ENCODE measurements at places on chromosomes 5 and 9.

GRCh38 chr5:34415559-34416198 is 240.4 kb upstream of the RAI14 start:
- H3K4me1 ChIP-seq: peaks cover 6% of the 10 kb centered on the region
- H3K36me3 ChIP-seq: no peaks in the 10 kb centered on the region
- peaks cover 9% of the 10 kb centered on the region for H3K27me3 ChIP-seq
- no peak for DNase-seq

DNA sequence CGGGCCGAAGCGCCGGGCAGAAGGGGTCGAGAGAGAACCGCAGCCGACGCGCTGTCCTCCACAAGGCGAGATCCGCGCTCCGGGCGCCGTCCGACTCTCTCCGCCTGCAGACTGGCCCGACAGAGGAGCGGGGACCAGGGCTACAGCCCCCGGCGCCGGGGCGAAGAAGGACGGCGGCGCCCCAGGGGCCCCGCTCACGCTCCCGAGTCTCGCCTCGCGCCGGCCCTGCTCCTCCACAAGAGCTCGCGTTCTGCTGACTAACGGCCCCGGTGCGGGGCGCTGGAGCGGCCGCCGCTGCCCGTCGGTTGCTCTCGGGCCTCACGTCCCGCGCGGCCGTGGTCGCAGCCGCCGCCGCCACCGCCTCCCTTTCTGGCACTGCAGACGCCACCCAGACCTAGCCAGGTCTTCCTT is 338 bp downstream of the ABHD17B start:
- peaks cover 11% of the 10 kb centered on the region for H3K36me3 ChIP-seq
- H3K4me3 ChIP-seq: peak overlapping the region; percentile 99
- H3K27me3 ChIP-seq: no peaks in the 10 kb centered on the region
- peak overlapping the region; percentile 96 for H3K27ac ChIP-seq
- DNase-seq: no peak

DNA sequence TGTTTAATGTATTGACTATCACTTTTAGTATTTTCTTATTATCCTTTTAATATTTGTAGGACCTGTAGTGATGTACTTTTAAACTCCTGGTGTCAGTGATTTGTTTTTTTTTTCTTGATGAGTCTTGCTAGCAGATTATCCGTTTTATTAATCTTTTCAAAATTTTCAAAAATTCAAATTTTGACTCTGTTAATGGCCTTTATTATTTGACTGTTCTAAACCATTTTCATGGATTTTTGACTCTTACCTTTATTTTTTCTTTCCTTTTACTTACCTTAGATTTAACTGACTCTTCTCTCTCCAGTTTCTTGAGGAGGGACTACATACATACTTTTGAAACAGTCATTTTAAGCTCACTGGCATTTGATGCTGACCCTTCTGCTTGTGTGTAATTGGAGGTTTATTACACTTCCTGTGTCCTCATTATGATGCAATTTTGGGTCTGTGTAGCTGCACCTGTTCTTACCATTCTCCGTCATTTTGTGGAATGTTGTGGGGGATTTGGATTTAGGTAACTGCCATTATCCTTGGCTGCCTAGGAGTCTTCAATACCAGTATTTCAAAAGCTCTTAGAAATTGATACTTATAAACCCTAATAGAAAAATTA is 32.0 kb upstream of the EXOC3 start:
- H3K4me1 ChIP-seq: peaks cover 14% of the 10 kb centered on the region
- no peaks in the 10 kb centered on the region for H3K27me3 ChIP-seq
- no peak overlapping the region for H3K27ac ChIP-seq

DNA sequence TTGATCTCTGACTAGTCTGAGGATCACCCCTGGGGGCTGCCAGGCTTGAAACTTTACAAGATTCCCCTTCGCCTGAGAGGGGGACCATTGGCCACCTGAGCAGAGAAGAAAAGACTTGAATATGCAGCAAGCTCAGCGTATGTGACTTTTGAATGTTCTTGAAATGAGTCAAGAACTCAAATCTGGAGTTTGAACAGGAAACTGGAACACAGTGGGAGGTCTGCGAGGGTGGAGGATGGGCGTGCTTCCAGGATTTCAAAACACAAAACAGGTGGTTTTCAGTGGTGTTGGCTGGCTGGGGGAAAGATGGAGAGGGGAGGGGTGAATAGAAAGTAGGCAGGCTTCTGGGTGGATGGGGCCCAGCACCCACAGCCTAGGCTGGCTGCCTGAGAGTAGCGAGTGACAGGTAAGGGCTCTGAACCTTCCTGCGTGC is 40.6 kb downstream of the TMEM174 start:
- peak overlapping the region; percentile 10 for H3K27ac ChIP-seq
- peaks cover 6% of the 10 kb centered on the region for H3K4me1 ChIP-seq
- no peak for DNase-seq
- peaks cover 59% of the 10 kb centered on the region for H3K27me3 ChIP-seq

DNA sequence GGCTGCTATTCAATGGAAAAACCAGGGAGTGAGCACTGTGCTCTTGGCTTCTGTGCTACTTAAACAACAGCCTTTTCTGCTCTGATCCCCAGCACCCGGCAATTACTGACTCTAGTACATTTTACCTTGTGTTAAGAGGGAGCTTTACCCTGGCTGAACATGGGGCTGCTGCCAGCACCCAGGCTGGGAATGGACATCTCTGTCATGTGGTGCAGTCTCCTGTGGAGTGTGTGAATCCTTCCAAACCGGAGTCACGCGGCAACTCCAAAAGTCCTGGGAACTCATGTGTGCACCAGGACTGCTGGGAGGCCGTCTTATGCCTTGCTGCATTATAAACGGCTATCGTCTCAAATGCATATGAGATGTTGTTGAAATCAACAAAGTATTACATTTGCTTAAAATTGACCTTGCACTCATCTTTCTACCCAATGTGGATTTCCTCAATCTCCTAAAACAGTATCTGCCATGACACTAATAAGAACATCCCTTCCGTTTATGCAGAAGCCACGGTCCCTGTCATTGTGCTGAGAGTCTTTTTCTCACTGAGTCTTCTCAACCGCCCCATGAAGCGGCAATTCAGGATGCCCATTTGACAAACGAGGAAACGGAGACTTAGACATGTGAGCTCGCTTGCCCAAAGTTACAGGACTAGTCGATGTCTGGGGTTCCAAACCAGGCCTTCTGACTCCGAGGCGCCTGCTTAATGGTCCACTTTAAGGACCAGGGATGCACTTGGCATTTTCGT is 884 bp upstream of the GSN start:
- peaks cover 50% of the 10 kb centered on the region for H3K27me3 ChIP-seq
- peaks cover 20% of the 10 kb centered on the region for H3K4me1 ChIP-seq
- DNase-seq: no peak
- H3K4me3 ChIP-seq: peak overlapping the region; percentile 79

- H3K4me3 ChIP-seq: no peak overlapping the region
- H3K36me3 ChIP-seq: no peaks in the 10 kb centered on the region
Measured at GRCh38 chr5:154465169-154465568, 12.9 kb downstream of the HAND1 start.

DNA sequence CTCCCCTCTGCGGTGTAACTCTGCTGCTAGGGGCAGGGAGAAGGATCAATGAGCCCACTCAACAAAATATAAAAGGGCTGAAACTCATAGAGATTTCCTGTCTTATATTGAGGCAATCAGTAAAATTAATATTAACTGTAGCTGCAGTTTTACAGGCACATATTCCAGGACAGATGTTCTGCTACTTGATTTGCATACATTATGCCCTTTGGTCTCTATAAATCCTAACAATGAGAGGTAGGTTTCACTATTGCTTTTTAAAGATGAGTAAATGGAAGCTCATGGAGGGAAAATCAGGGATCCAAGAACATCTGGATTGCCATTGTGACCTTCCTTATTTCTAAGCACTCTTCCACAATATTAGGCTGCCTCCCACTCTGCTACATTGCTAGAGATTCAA is 23.5 kb upstream of the TRIM32 start:
- no peak overlapping the region for H3K27ac ChIP-seq
- H3K4me3 ChIP-seq: no peak overlapping the region
- no peak for DNase-seq

DNA sequence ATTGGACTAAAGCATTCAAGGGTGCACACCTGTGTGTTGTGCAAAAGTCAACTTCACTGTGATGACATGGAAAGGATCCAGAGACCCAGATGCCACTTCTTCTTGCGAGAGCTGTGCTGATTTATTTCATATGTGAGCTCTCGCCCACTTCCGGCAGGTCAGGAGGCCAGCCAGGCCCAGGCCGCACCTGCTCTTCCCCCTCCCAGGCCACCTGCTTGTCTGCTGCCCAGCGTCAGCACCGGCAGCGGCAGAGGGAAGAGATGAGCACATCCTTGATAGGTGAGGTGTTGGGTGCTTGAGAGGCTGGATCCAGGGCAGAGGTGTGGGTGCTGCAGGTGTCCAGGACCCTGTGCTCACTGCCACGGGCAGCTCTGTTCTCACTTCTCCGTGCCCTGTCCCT is 242.9 kb downstream of the FANCC start:
- H3K4me3 ChIP-seq: no peak overlapping the region
- no peak overlapping the region for H3K27ac ChIP-seq
- no peaks in the 10 kb centered on the region for H3K36me3 ChIP-seq
- H3K4me1 ChIP-seq: no peaks in the 10 kb centered on the region

- H3K27ac ChIP-seq: no peak overlapping the region
- no peaks in the 10 kb centered on the region for H3K4me1 ChIP-seq
- no peak for DNase-seq
- H3K27me3 ChIP-seq: peaks cover 33% of the 10 kb centered on the region
- no peak overlapping the region for H3K4me3 ChIP-seq
Measured at GRCh38 chr9:90808890-90809685, 7.5 kb downstream of the SYK start.

DNA sequence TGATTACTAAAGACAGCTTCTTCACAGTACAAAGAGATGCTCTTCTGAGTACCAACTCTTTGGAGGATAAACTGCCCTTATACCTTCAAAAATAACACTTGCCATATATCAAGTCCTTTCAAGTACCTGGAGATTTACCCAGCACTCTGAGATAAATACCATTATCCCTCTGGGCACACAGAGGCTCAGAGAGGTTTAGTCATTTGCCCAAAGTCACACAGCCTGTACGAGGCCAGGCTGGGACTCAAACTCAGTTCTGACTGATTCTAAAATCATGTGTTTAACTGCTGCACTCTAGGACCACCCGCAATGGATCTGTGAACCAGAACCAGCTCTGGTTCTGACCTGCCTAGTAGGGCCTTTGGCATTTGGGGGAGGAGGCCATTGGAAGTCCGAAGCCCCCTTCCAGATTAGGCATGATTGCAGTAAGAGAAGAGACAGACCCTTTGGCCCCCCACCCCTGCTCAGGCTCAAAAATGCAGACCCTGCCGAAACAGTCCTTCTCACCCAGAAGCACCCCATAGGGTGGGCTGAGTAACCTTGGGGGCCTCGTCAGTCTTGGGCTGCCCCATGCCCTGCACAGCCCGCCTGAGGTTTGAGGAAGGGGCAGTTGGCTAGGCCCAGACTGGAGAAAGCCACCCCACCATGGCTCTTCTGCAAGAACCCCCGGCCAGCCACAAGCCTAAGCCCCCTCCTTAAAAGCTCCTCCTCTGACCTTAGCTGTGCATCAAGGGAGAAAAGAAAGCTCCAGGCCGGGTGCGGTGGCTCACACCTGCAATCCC is 32.8 kb upstream of the IL17B start:
- H3K27ac ChIP-seq: no peak overlapping the region
- no peaks in the 10 kb centered on the region for H3K4me1 ChIP-seq
- no peak for DNase-seq
- no peak overlapping the region for H3K4me3 ChIP-seq

DNA sequence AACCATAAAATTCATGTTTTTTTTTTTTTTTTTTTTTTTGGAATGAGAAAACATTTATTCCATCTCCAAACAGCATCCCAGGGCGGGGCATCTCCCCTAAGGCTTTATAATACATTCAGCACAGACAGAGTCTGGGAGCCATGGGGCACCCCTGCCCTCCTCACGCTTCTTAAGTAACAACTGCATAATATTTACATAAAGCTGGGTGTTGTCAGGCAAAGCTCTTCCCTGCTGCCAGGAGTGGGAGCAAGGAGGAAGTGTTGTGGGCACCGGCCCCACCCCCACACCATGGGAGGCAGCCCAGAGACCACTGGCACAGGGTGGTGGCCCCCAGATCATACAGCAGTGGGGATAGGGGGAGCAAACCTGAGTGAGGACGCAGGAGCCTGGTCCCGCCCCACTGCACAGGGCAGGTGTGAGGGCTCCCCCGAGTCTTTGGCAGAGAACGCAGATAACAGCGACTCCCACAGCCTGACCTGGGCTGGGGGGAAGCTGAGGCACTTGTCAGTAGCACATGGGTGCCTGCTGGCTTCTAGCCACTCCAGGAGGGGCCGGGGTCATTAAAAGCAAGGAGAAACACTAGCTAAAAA is 86.1 kb upstream of the CEP78 start:
- no peaks in the 10 kb centered on the region for H3K4me1 ChIP-seq
- H3K36me3 ChIP-seq: peaks cover 1% of the 10 kb centered on the region
- H3K27ac ChIP-seq: no peak overlapping the region
- no peak overlapping the region for H3K4me3 ChIP-seq
- H3K27me3 ChIP-seq: no peaks in the 10 kb centered on the region

GRCh38 chr5:141777711-141778110 is 95.7 kb upstream of the ARAP3 start:
- no peaks in the 10 kb centered on the region for H3K36me3 ChIP-seq
- H3K4me3 ChIP-seq: no peak overlapping the region
- DNase-seq: no peak
- H3K27ac ChIP-seq: no peak overlapping the region

GRCh38 chr9:104351726-104352125 is 152.3 kb upstream of the OR13F1 start:
- H3K36me3 ChIP-seq: no peaks in the 10 kb centered on the region
- no peak overlapping the region for H3K4me3 ChIP-seq
- H3K27me3 ChIP-seq: no peaks in the 10 kb centered on the region
- no peak for DNase-seq
- no peak overlapping the region for H3K27ac ChIP-seq

GRCh38 chr5:18074961-18075360 is 440.7 kb downstream of the TAF11L14 start:
- no peaks in the 10 kb centered on the region for H3K36me3 ChIP-seq
- no peak overlapping the region for H3K27ac ChIP-seq
- H3K4me3 ChIP-seq: no peak overlapping the region
- no peaks in the 10 kb centered on the region for H3K27me3 ChIP-seq
- no peak for DNase-seq

GRCh38 chr9:136179761-136180160 is 25.2 kb downstream of the LHX3 start:
- H3K36me3 ChIP-seq: no peaks in the 10 kb centered on the region
- no peak overlapping the region for H3K4me3 ChIP-seq
- no peak for DNase-seq

DNA sequence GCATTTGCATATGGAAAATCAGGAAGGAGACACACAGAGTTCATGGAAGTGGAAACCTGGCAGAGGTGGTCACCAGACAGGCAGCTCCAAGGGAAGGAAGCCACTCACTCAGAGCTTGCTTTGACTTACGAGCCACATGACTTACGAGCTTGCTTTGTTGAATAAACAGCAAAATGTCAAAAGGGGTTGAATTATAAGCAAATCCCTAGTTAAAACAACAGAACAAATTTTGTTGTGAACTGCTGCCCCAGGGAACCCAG is 164.3 kb downstream of the SYK start:
- DNase-seq: no peak
- no peak overlapping the region for H3K4me3 ChIP-seq
- no peaks in the 10 kb centered on the region for H3K36me3 ChIP-seq
- H3K4me1 ChIP-seq: peaks cover 46% of the 10 kb centered on the region
- H3K27me3 ChIP-seq: peaks cover 9% of the 10 kb centered on the region
- no peak overlapping the region for H3K27ac ChIP-seq

- no peak overlapping the region for H3K27ac ChIP-seq
- peaks cover 9% of the 10 kb centered on the region for H3K27me3 ChIP-seq
- H3K4me3 ChIP-seq: no peak overlapping the region
- no peak for DNase-seq
- H3K4me1 ChIP-seq: peaks cover 6% of the 10 kb centered on the region
Measured at GRCh38 chr5:72465601-72466563, 41.3 kb downstream of the ZNF366 start.

- DNase-seq: no peak
- no peaks in the 10 kb centered on the region for H3K4me1 ChIP-seq
- no peaks in the 10 kb centered on the region for H3K36me3 ChIP-seq
- no peak overlapping the region for H3K4me3 ChIP-seq
- H3K27ac ChIP-seq: no peak overlapping the region
Measured at GRCh38 chr9:107105784-107106183, 177.3 kb upstream of the RAD23B start.

All from activated T-helper 1 cell treated with anti-CD3 and anti-CD28 coated beads, Interleukin-12 subunit alpha, Interleukin-12 subunit beta, Interleukin-2, Interleukin-4 antibody, amounts not matched to agents 30 ng/mL and 10 ng/mL and 1 ng/mL, durations not matched to agents 14 hours and 24 hours and 36 hours (primary cell).